ENCODE measurements at places on chromosomes 7 and 10.

- DNase-seq, result peak; percentile 5
Observed at GRCh38 chr10:115063701-115064658, 29.2 kb upstream of the ATRNL1 start.

DNA sequence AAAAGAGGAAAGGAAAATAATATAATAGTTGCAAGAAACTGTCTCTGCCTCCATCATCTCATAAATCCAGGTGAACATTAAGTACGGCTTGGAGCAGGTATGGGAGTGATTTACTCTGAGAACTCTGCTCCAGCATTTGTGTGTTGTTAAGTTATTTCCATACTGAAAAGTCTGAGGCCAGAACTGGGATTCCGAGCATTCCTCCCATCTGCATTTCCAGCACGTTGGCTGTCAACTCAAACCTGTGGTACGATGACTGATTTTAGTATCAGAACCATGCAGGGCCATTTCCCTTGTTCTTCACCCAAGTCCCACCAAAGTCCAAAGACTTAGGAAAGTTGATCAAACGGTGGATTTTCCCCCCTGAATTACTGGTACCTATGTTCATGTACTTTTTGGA, 104.9 kb downstream of the CREB5 start:
- no peak for DNase-seq

GRCh38 chr7:105648561-105649401, 67.5 kb upstream of the EFCAB10 start:
- DNase-seq, result no peak

- DNase-seq, result no peak
Observed at GRCh38 chr7:115113776-115114175, 191.9 kb downstream of the MDFIC start.

GRCh38 chr7:106947244-106947728, 82.2 kb downstream of the PIK3CG start:
- peak; percentile 40 for DNase-seq

DNA sequence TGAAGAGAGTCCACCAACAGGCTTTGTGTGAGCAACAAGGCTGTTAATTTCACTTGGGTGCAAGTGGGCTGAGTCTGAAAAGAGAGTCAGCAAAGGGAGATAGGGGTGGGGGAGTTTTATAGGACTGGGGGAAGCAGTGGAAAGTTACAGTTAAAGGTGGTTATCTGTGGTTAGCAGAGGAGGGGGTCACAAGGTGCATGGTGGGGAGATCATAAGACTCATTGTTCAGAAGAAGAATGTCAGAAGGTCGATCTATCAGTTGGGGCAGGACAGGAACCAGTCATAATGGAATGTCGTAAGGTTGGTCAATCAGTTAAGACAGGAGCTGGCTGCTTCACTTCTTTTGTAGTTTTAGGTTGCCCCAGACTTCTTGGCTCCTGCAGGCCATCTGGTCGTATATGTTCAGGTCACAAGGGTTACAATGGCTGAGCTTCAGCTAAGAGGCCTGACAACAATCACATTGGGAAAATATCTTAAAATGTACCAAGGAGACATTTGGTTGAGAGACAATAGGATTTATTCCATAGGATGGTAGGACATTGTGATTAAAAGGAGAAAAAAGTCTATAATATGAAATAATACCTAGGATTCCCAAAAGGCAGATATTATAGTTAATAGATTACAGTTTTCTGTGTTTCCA, 356.4 kb downstream of the ANKRD7 start:
- no peak for DNase-seq

DNA sequence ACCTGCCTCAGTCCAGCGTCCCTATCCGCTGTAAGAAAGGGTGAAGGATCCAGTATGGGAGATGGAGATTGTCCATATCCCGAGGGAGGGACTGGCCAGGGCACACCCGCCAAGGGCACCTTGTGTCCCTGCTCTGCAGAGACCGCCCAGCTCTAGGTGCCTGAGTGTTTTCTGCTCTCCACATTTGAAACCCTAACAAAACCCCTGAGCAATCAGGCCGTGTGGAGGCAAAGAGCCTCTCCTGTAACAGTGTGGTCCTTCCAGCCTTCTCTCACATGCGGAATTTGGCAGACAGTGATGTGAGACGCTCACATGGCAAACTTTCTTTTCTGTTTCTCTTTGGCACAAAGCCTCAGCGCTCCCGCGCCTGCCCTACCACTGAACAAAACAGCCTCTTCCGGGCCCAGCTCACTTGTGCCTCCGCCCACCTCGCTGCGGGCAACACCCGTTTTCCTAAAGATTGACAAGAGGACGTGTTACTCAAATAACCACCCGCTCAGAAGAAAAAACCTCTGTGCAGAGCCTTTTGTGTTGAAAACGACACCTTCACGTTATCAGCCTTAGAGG, 514.8 kb downstream of the DNAJB6 start:
- no peak for DNase-seq

- DNase-seq, result no peak
Observed at GRCh38 chr10:15658069-15658702, 61.5 kb downstream of the ITGA8 start.

GRCh38 chr10:8392216-8392615, 337.7 kb downstream of the GATA3 start:
- peak; percentile 64 for DNase-seq

DNA sequence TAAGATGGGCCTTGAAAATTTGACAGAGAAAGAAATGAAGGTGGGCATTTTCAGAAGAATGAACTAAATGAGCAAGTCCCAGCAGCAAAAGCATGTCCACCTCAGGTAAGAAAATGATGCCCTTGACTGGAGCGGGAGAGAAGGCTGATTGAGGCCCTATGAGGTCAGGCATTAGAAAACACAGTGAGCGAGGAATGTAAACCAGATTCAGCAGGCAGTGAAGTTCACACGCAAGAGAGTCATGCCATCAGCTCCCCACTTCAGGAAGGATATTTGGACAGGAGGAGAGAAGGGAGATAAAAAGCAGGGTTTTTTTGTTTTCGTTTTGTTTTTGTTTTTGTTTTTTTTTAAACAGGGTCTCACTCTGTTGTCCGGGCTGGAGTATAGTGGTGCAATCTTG, 166.4 kb downstream of the PPP1R17 start:
- no peak for DNase-seq

DNA sequence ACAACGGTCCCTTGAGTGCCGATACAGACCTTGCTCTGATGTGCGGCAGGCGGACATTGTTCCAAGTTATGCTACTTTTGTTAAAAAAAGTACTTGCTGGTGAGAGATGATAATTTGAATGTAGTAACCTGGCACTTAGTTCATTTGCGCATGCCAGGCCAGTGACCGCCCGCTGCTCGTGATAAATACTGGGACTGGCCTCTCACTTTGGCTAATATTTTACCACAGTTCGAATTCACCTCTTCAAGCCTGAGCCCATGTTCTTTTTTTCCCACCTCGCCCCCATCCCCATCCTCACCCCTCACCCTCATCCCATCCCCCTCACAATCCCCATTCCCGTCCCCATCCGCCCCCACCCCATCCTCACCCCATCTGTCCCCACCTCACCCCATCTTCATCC, 126.4 kb downstream of the DNAJB6 start:
- no peak for DNase-seq

GRCh38 chr7:138727336-138728099, 26.4 kb upstream of the SVOPL start:
- no peak for DNase-seq

- no peak for DNase-seq
Observed at GRCh38 chr7:118057404-118057803, 126.6 kb upstream of the LSM8 start.

- DNase-seq, result no peak
Observed at GRCh38 chr7:45221896-45222604, 64.5 kb downstream of the RAMP3 start.

GRCh38 chr7:322111-322671, 32.2 kb downstream of the FOXL3 start:
- DNase-seq, result no peak

DNA sequence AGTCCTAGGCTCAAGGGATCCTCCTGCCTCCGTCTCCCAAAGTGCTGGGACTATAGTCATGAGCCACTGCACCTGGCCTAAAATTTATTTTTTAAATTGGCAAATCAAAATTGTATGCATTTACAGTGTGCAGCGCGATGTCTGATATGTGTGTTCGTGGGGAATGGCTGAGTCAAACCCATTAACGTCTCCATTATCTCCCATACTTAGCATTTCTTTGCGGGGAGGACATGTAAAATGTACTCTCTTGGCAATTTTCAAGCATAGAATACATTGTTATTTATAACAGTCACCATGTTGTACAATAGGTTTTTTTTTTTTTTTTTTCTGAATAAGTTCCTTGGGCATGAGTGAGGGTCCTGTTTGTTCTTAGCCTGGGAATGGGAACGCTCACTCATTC, 3.8 kb downstream of the TMEM184A start:
- no peak for DNase-seq

- no peak for DNase-seq
Observed at GRCh38 chr7:140867467-140868462, 57.0 kb downstream of the BRAF start.

- no peak for DNase-seq
Observed at GRCh38 chr7:36677769-36678437, 46.4 kb downstream of the AOAH start.

- DNase-seq, result peak; percentile 52
Observed at GRCh38 chr10:125123476-125124114, 36.8 kb downstream of the CTBP2 start.

- DNase-seq, result no peak
Observed at GRCh38 chr10:111200505-111201186, 123.8 kb downstream of the ADRA2A start.

DNA sequence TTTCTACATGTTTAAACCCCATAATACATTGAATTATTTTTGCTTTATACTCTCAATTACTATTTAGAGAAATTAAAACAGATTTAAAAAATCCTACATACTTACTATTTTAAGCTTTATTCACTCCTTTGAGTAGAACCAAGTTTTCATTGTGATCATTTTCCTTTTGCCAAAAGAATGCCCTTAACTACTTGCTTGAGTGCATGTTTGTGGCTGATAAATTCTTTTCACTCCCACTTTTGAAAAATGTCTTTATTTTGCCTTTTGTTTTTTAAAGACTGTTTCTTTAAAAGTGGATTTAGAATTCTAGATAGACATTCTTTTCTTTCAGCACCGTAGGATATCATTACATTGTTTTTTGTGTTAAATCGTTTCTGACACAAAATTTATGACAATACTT, 22.3 kb upstream of the AGR3 start:
- no peak for DNase-seq

GRCh38 chr7:76069238-76069638, 21.3 kb downstream of the MDH2 start:
- DNase-seq, result peak; percentile 81

DNA sequence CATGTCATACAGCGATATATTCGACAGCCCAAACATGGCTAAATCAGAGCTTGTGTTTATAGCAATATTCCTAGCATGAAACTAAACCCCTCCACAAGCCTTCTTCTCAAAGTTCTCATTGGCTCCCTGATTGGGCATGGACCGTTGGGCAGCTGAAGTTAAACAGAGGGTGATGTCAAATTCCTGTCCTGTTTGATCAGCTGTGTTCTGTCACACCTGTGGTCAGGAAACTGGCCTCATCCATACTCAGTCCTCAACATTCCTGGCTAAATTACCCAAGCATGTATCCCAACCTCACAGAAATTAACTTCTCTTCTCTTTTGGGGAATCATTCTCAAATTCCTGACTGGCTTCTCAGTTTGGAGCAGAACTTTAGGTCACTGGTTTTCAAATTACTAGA, 107.9 kb downstream of the ODAD2 start:
- DNase-seq, result no peak

DNA sequence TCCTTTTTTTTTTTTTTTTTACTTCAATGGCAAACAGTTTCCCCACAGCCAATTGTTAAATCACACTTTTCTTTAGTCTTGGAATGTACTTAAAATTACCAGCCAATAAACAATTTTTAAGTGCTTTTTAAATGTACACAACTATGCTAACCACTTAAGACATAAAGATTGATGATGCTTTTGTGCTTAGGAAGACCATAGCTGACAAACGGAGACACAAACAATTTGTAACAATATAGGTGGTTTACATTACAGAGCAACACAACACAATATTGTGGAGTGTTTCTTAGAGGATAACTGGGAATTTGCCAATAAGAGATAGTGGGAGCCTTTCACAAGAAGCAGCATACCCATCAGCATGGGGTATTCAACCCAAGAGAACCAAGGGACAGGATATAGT, 798.5 kb upstream of the IGFBP3 start:
- DNase-seq, result no peak

- DNase-seq, result no peak
Observed at GRCh38 chr10:131560166-131560565, 248.6 kb upstream of the TCERG1L start.

DNA sequence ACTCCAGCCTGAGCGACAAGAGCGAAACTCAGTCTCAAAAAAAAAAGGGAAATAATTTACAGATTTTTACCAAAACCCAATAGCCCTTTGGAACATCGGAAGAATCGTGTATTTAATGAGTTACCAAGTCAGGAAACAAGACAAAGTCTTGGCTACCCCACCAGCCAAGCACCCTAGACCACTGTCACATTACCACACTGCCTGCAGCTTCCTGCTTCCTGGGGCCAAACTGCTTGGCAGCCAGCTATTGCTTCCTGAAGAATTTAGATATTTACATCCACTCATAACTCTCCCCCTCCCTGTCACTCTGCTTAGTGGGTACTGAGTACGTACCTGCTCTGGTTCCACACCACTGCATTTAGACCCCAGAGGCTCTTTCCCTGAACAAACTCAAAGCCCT, 14.1 kb upstream of the TNPO3 start:
- no peak for DNase-seq

DNA sequence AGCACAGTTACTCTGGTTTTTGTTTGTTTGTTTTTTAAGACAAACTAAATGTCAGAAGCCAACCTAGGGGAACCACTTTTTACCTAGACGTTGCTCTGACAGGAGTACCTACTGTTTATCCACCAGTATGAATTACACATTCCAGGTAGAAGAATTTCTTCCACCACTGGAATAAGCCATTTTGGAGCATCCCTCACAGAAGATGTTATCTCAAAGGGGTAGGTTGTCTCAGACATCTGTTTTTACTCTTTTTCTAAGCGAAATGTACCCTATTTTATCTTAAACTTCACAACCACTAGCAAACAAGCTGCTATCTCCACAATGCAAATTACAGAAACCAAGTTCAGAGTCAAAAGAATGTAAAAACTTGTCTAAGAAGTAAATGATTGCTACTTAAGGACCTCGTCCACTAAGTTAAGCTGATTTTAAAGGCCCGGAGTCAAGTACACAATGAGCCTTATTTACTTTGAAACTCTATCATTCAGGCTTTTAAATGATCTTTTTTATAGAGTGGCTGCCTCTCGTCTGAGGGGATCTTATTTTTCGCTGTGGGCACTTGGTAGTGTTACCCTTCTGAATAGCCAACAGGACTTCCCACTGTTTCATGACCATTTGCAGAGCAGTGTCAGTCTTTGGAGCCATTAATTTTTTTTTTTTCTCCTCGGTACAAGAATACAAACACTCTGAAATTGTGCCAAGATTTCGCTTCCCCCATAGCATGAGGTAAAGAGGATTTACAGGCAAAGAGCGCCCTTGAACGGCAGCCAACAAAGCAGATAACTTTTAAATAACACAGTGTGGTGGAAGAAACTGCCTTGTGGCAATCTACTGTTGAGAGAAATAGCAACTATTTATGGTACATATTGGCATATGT, 15.7 kb upstream of the ARMC3 start:
- no peak for DNase-seq
